ENCODE measurements at places on chromosomes 3 and 15.

GRCh38 chr3:32780735-32781210 lies 37.0 kb upstream of the TRIM71 start:
- DNase-seq, result peak; percentile 4

GRCh38 chr3:57184526-57184925 lies 15.3 kb downstream of the HESX1 start:
- no peak for DNase-seq

DNA sequence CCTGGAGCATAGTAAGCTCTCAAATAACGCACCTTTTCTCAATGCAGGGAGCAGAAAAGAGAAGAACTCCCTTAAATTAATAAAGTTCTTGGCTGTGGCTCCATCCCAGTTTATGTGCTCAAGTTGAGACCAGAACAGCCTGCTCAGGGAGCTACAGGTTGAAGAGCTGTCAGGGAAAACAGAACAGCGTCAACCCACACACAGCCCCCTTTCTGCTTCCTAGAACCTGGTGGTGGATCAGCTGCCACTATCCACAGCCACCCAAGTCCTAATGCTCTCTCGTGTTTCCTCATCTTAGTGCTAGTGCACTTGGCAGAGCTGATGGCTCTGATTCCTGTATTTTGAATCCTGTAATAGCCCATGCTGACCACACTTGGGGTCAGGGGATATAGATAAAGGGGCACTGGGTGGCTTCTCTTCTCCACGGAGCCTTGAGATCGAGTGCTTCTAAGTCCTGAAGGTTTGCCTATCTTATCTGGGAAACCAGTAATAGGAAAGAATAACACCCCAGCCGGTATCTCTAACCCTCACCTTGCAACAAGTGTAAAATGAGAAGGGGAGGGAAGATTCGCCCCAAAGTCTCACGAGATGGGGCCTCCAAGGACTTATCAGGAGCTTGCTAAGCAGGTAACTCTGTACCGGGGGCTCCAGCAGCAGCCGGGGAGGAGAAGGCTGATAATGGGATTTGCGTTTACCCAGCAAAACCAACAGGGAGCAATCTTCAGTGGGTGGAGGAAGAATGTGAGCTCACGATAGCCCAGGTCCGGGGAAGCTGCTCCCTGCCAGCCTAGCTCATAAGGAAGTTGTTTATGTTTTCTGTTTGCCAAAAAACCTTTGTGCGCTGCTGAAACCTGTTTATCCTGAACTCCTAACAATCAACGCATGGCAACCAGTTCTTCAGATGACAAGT lies 136.2 kb upstream of the ICE2 start:
- no peak for DNase-seq

GRCh38 chr3:152197937-152198336 lies 70.8 kb upstream of the MBNL1 start:
- DNase-seq, result no peak

- DNase-seq, result no peak
These were observed 13.1 kb downstream of the MTMR10 start for GRCh38 chr15:30978328-30978727.
